ENCODE measurements at places on chromosomes 16 and 17.
A peak's percentile ranks its signal among the peaks of the same experiment; 100 is the strongest.

DNA sequence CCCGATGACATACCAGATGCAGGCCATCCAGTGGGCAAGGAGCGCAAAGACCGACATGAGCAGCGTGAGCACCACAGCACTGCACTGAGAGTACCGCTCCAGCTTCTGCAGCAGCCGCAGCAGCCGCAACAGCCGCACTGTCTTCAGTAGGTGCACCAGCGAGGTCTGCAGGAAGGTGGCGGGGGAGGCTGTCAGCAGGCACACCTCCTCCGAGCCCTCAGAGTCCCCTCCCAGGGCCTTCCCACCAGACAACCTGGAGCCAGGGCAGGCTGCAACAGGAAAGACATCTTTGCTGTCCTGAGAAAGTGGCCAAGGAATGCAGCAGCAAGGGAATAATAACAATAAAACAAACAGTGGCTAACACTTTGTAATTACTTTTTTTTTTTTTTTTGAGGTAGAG, 9.1 kb downstream of the KCNH4 start:
- no peaks in the 10 kb centered on the region for H3K36me3 ChIP-seq
- no peak overlapping the region for H3K27ac ChIP-seq

- H3K27me3 ChIP-seq, result no peaks in the 10 kb centered on the region
- no peak for DNase-seq
- no peak overlapping the region for H3K27ac ChIP-seq
Observed at GRCh38 chr16:77993111-77993985, 29.0 kb upstream of the CLEC3A start.

GRCh38 chr17:29870836-29871465, 59.1 kb downstream of the SSH2 start:
- DNase-seq, result no peak
- no peak overlapping the region for H3K27ac ChIP-seq
- no peaks in the 10 kb centered on the region for H3K27me3 ChIP-seq
- H3K4me1 ChIP-seq, result no peaks in the 10 kb centered on the region

DNA sequence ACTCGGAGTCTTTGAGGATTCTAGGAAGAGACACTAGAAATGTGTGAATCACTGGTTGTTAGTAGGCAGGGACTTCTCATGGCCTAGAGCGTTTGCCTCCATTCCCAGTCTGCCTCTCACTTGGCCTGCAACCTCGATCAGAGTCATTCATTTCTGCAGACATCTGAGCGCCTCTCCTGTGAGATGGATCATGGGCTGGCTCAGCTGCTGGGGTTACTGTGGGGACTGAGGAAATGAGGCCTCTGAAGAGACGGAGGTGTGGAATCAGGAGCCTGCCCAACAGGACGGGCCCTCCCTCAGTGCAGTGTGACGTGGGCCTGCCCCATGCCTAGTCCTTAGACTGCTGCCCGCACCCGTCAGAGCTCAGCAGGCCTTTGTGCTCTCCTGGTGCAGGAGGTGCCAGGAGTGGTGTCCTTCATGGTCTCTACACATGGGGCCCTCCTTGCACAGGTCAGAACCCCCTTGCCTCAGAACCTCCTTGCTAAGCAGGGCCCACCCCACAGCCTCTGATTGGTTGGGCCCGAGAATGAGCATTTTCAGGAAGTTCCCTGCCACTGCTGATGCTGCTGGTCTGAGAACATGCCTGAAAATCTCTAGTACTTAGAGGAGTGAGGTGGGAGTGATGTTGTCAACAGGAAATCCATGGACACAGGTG, 99.4 kb downstream of the NPIPB11 start:
- H3K4me1 ChIP-seq, result no peaks in the 10 kb centered on the region
- no peak overlapping the region for H3K27ac ChIP-seq
- no peak overlapping the region for H3K4me3 ChIP-seq
- H3K36me3 ChIP-seq, result no peaks in the 10 kb centered on the region
- H3K27me3 ChIP-seq, result no peaks in the 10 kb centered on the region

DNA sequence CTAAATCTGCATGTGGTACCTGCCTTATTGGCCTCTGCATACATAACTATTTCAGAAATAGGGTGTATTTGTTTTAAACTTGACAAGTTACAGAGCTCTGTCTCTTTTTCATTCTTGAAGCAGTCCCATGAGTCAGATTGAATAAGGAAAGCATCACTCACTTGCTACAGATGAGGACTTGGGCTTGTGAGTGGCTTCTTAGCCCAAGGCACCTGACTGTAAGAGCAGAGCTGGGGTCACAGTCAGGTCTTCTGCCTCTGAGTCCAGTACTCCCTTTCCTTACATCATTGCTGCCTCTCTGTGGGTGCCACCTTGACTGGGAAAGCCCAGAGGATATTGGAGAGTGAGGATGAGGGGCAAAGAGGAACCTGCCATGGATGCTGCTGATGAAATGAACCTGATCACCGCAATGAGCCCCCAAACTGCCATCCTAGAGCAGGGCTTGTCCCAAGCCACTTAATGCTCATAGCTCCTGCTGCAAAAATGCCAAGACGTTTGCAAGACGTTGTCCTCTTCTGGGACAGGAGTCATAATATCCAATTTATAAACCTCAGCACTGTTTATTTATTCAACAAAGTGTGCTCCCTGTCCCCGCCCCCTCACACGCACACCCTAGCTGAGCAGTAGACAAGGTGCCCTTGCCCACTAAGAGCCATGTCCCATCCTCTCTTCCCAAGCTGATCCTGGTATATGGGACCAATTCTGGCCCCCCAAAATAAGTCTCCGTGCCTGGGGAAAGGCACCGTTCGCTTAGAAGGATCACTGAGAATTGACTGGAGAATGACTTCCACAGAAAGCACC, 74.1 kb downstream of the CCDC182 start:
- no peak overlapping the region for H3K27ac ChIP-seq
- peaks cover 7% of the 10 kb centered on the region for H3K36me3 ChIP-seq
- H3K4me1 ChIP-seq, result peaks cover 22% of the 10 kb centered on the region

DNA sequence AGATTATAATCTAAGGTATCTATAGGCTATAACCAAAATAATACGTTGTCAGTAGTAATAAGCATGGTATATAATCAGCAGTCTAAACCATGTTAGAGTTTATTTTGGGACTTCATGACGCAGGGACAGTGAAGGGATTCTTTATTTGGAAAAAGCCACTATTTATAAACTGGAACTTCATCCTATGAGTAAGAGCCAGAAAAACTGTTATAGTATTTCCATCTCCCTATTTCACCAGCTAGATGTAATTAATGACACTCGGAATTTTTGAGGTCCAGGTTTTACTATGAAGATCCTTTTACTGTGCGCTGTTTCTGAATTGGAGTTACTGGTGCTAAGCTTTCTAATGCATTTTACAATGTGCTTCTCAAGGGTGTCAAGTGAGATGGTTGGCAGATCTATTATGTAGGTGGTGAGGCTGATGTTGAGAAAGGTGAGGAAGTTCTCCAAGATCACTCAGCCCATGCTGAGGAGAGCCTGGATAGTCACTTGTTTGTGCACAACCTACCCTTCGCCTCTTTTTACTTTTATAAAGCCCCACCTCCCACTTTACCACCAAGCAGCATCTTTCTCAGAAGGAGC, 149.3 kb downstream of the MSI2 start:
- H3K4me1 ChIP-seq, result peaks cover 22% of the 10 kb centered on the region
- H3K27me3 ChIP-seq, result no peaks in the 10 kb centered on the region
- no peak overlapping the region for H3K4me3 ChIP-seq
- DNase-seq, result no peak
- H3K27ac ChIP-seq, result no peak overlapping the region

- H3K4me1 ChIP-seq, result peaks cover 20% of the 10 kb centered on the region
- H3K36me3 ChIP-seq, result no peaks in the 10 kb centered on the region
- no peaks in the 10 kb centered on the region for H3K27me3 ChIP-seq
- H3K4me3 ChIP-seq, result no peak overlapping the region
- DNase-seq, result no peak
Observed at GRCh38 chr17:27356091-27356705, 62.3 kb downstream of the WSB1 start.

- no peak overlapping the region for H3K4me3 ChIP-seq
- no peak for DNase-seq
- H3K27ac ChIP-seq, result no peak overlapping the region
- H3K36me3 ChIP-seq, result no peaks in the 10 kb centered on the region
- peaks cover 48% of the 10 kb centered on the region for H3K4me1 ChIP-seq
Observed at GRCh38 chr17:80650751-80651518, 106.3 kb downstream of the RPTOR start.

DNA sequence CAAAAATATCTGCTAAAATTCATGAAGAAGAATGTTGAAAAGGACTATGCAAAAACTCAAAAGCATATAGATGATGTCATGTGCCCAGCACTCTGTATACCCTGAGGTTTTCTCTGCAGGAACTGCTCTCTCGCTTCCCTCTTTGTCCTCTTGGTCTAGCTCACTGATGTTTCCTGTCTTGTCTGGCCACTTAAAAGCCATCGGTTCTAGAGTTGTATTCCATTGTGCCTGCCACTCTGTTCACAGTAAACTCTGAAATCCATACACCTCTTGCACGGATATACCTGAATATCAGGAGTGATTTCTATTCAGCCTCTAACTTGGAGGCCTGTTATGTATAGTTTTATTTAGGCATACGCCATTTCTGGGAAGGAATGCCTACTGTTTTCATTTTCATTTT, 101.0 kb upstream of the CNTNAP4 start:
- no peak overlapping the region for H3K4me3 ChIP-seq
- no peaks in the 10 kb centered on the region for H3K36me3 ChIP-seq
- H3K27ac ChIP-seq, result no peak overlapping the region
- no peaks in the 10 kb centered on the region for H3K27me3 ChIP-seq
- H3K4me1 ChIP-seq, result no peaks in the 10 kb centered on the region
- no peak for DNase-seq

DNA sequence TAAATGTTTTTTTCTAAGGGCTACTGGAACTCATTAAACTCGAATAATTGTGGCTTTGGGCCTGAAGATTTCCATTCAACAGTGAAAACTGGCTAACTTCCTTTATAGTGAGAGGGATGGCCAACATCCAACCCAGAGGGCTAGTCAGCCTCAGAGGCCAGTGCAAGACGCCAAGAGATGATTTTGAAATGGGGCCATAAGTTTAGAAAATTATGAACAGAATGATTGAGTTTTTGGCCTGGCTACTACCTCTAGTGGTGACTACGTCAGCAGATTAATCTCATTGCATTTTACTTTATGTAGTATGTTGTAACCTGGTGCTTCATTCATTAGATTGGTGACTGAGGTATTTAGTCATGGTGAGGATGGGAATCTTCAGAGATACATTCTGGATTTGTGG, 28.4 kb downstream of the HAPSTR1 start:
- no peak for DNase-seq
- H3K27ac ChIP-seq, result no peak overlapping the region
- H3K4me3 ChIP-seq, result no peak overlapping the region
- no peaks in the 10 kb centered on the region for H3K27me3 ChIP-seq

GRCh38 chr16:86846136-86846535, 267.8 kb downstream of the FOXL1 start:
- no peak overlapping the region for H3K27ac ChIP-seq
- H3K27me3 ChIP-seq, result peaks cover 3% of the 10 kb centered on the region
- H3K36me3 ChIP-seq, result no peaks in the 10 kb centered on the region
- no peak for DNase-seq
- H3K4me3 ChIP-seq, result no peak overlapping the region

DNA sequence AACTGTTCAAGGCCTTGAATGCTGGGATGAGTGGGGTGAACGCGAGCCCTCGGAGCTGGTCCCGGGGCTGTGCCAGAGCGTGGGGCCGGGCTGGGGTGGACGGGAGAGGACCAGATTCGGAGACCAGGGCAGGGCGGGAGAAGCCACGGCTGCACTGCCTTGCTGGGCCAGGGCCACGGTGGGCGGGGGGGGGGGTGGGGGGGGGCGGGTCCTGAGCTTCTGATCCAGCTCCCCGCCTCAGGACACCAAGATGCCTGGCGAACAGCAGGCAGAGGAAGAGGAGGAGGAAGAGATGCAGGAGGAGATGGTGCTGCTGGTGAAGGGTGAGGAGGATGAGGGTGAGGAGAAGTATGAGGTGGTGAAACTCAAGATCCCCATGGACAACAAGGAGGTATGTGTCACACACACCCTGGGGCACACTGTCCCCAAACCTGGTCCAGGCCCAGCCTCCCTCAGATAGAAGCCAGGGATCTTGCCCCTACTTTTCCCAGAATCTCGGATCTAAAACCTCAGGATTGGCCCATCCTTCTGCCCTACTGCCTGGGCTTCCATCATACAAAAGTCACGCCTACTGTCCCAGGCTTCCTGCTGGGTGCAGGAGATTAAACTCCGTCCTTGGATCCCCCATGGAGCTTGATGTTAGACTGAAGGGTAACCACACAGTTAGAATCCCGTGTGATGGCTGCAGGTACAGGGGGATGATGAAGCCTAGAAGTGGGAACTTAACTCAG, 563 bp downstream of the ZNF771 start:
- peaks cover 31% of the 10 kb centered on the region for H3K4me1 ChIP-seq
- H3K27me3 ChIP-seq, result no peaks in the 10 kb centered on the region
- peak overlapping the region; percentile 29 for H3K27ac ChIP-seq
- DNase-seq, result no peak
- peaks cover 6% of the 10 kb centered on the region for H3K36me3 ChIP-seq

DNA sequence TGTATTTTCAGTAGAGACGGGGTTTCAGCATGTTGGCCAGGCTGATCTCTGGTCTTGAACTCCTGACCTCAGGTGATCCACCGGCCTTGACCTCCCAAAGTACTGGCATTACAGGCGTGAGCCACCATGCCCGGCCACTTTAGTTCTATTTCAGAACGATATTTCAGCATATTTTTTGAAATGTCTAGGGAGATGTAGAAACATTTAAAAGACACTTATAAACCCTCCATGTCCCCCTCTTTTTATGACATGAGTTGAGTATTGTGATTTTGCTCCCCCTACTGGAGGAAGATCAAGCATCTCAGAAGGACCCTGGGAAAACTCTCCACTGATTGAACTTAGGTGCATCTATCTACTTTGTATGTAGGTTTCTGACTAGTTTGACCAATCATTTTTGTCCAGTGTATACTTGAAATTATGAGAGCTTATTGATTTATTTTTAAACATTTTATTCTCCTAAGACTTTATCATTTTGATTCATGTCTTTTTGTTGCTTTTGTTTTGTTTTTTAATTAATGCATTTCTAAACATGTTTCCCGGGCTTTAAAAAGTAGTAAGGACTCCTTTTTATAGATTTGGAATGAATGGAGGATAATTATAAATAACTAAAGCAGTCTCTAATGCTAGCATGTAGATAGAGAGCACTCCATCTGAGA, 105.1 kb downstream of the CHD9 start:
- H3K36me3 ChIP-seq, result peaks cover 14% of the 10 kb centered on the region
- no peaks in the 10 kb centered on the region for H3K4me1 ChIP-seq
- H3K4me3 ChIP-seq, result no peak overlapping the region
- no peaks in the 10 kb centered on the region for H3K27me3 ChIP-seq
- peak; percentile 31 for DNase-seq
- no peak overlapping the region for H3K27ac ChIP-seq

- H3K36me3 ChIP-seq, result peaks cover 24% of the 10 kb centered on the region
- H3K27ac ChIP-seq, result peak within 1 kb of the TSS; percentile 99
- H3K27me3 ChIP-seq, result no peaks in the 10 kb centered on the region
- peak within 1 kb of the TSS; percentile 74 for H3K4me3 ChIP-seq
- DNase-seq, result peak; percentile 74
Observed at GRCh38 chr16:68264128-68265077, at the start of gene SLC7A6. SLC7A6 (plus strand) TSS chr16:68264526; CDS start chr16:68274727, 10,201 bp downstream.

GRCh38 chr16:1923299-1924034, 5.3 kb upstream of the HS3ST6 start:
- no peak overlapping the region for H3K4me3 ChIP-seq
- no peak for DNase-seq
- peaks cover 39% of the 10 kb centered on the region for H3K27me3 ChIP-seq
- no peak overlapping the region for H3K27ac ChIP-seq

GRCh38 chr17:40490289-40490853, 11.1 kb downstream of the TNS4 start:
- peaks cover 47% of the 10 kb centered on the region for H3K4me1 ChIP-seq
- no peaks in the 10 kb centered on the region for H3K36me3 ChIP-seq
- H3K27ac ChIP-seq, result no peak overlapping the region
- H3K4me3 ChIP-seq, result no peak overlapping the region
- no peaks in the 10 kb centered on the region for H3K27me3 ChIP-seq

- DNase-seq, result no peak
- H3K27me3 ChIP-seq, result no peaks in the 10 kb centered on the region
- no peaks in the 10 kb centered on the region for H3K4me1 ChIP-seq
- no peaks in the 10 kb centered on the region for H3K36me3 ChIP-seq
Observed at GRCh38 chr16:30619202-30619601, 9.0 kb upstream of the ZNF689 start.

All from CD4-positive, alpha-beta T cell (primary cell).